Stomach (tissue), 19 donors: ENCODE measurements at places on chromosomes 7 and 10. TPM values are rescaled to one million over a fixed set of nuclear protein-coding genes. Genes with fewer than 3 reads are reported as not detected.

DNA sequence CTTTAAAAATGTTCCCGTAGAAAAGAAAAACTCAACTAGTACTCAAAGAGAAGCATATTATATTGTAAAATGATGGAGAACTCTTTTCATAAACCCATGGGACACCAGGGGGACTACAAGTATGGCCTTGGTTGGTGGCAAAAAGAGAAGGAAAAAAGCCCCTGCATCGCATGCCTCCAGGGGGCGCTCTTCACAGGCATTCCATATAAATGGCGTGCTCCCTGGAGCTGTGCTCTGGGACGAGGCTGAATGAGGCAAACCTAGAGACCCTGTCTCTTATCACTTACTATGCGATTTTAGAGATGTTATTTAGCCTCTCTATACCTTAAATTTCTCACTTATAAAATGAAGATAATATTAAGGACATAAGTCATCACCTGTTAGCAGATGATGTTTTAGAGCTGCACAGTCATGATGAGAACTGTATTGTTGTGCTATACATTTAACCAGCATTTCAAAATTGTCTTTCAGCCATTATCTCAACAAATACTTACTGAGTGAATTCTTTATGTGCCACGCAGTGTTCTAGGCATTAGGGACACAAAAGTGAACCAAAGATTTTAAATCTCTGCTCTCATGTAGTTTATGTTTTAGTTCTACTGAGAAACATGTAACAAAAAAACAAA is 105.8 kb downstream of the ARHGAP21 start:
- H3K36me3 ChIP-seq: peaks cover 26% of the 10 kb centered on the region
- H3K27me3 ChIP-seq: no peaks in the 10 kb centered on the region
- H3K27ac ChIP-seq: no peak overlapping the region
- peak; percentile 70 for DNase-seq
- H3K4me3 ChIP-seq: no peak overlapping the region

- H3K4me1 ChIP-seq: peaks cover 29% of the 10 kb centered on the region
- peak overlapping the region; percentile 66 for H3K27ac ChIP-seq
- DNase-seq: no peak
- no peak overlapping the region for H3K4me3 ChIP-seq
- H3K36me3 ChIP-seq: no peaks in the 10 kb centered on the region
Measured at GRCh38 chr10:70510904-70511303, 32.3 kb downstream of the PALD1 start.

DNA sequence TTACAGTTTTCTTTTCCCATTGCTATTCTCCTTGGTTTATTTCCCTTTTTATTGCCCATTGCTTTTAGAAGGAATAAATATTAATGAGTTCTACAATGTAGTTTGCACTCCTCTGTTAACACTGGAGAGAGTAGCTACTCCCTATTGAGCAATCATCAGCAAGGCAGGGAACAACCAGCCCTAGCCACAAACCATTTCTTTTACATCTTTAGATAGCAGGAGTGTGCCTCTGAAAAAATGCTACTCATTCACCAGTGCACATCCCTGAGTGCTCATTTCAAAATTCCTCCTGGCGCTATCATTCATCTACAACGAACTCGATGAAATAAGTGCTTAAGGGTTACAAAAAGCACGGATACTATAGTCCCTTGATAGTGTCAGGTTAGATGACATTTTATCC is 252.9 kb downstream of the THSD7A start:
- no peaks in the 10 kb centered on the region for H3K27me3 ChIP-seq
- DNase-seq: no peak
- no peak overlapping the region for H3K4me3 ChIP-seq
- no peaks in the 10 kb centered on the region for H3K4me1 ChIP-seq

DNA sequence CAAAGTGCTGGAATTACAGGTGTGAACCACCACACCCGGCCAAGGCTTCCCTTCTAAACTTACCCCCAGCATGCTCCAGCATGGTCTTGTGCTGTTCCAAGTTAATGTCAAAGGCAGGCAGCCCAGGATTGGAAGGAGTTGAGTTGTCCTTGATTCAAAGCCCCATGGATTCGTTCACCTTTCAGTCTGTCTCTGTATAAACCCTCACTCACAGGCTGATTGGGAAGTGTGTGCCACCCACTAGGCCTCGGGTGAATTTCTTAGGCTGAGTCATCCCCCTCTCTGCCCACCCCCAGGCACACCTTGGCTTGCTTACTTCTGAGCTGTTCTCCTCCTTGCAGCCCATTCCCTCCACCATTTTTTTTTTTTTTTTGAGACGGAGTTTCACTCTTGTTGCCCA is 13.3 kb upstream of the PRDX3 start:
- H3K4me3 ChIP-seq: no peak overlapping the region
- no peak for DNase-seq
- no peaks in the 10 kb centered on the region for H3K36me3 ChIP-seq

DNA sequence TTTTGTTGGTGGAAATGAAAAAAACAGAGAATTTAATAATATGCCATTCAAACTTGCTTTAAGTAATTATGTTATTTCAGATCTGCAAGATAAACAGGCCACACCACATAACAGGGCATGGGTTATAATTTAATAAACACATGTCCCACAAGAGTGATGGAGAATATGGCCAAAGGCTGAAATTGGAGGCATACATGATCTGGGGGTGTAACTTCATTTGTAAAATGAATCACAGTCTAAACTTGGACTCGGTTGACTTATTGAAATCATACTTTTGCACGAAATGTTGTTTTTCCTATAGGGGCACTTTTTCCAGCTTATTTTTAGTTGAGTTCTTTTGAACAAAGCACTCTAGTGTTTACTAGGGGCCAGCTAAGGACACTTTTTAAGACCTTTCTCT is 151.6 kb downstream of the TMEM26 start:
- H3K4me3 ChIP-seq: no peak overlapping the region
- DNase-seq: peak; percentile 35
- no peaks in the 10 kb centered on the region for H3K27me3 ChIP-seq
- no peak overlapping the region for H3K27ac ChIP-seq
- no peaks in the 10 kb centered on the region for H3K36me3 ChIP-seq
- H3K4me1 ChIP-seq: no peaks in the 10 kb centered on the region

DNA sequence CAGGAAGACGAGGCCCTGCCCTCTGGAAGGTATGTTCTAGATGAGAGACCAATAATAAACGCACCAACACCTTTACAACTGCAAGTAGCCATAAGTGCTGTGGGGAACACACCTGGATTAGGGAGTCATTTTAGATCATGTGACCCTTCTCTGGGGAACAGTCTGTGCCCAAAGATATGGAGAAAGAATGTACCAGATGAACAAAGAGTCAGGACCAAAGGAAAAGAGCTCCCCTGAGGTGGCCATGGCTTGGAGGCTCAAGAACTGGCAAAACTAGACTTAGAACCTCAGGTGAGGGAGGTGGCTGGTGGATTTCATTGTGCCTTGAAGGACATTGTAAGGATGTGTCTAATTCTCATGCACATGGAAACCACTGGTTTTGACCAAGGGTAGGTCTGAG is 10.3 kb upstream of the EN2 start:
- peaks cover 34% of the 10 kb centered on the region for H3K27me3 ChIP-seq
- peaks cover 34% of the 10 kb centered on the region for H3K4me1 ChIP-seq
- H3K36me3 ChIP-seq: no peaks in the 10 kb centered on the region
- H3K4me3 ChIP-seq: no peak overlapping the region

DNA sequence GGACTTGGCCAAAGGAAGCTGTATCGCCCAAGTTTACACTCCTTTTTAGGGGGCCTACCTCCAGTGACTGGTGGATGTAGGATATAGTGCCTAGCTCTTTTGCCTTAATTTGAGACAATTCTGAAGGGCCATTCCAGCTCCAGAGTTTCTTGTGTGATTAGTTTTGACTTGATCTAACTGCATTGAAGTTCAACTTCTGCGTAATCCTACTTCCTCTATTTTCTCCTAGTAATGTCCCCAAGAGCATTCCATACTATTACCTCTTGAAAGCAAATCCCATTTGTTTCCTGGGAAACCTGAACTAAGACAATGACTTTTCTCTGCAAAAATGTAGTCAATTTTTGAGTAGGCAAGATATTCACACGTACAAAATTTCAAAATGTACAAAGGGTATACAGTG is 4.7 kb upstream of the H2AZ2 start:
- no peak overlapping the region for H3K27ac ChIP-seq
- peaks cover 17% of the 10 kb centered on the region for H3K4me1 ChIP-seq

DNA sequence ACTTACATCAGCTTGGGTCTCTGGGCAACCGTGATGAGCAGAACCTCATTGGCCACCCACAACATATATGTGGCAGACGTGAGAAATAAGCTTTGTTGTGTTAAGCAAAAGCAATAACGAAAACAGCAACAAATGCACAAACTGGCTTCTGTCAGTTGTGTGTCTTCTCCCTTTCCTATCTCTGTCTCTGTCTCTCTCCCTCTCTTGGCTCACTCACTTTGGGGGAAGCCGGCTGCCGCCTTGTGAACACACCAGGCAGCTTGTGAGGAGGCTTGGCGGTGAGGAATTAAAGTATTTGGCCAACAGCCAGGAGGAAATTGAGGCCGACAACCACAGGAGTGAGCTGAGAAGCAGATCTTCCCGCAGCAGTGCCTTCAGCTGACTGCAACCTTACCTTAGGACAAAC is 21.9 kb upstream of the CDCA7L start:
- H3K36me3 ChIP-seq: no peaks in the 10 kb centered on the region
- H3K27ac ChIP-seq: no peak overlapping the region
- H3K4me3 ChIP-seq: no peak overlapping the region
- H3K4me1 ChIP-seq: no peaks in the 10 kb centered on the region

DNA sequence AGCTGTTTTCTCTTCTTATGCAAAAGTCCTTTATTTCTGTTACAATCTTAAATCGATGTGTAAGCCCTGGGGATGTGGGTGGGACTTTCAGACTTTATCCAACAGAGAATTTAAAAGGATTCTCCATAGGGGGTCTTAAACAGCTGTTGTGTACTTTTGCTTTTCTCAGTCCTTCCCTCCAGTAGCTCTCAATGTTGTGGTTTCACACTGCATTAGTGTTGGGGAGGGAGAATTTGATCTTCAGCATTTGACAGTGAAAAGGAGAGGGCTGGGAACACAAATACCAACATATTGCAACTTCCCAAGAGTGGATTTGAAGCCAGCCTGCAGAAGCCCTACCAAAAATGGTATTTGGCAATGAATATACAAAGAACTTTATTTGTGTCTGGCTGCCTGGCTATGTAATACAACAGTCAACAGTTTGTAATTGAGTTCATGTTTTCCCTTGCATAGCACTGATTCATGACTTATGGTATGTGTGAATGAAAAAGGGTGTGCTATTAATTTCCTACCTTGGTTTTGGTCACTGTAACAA is 80.1 kb upstream of the CAPZA2 start:
- no peaks in the 10 kb centered on the region for H3K27me3 ChIP-seq
- no peaks in the 10 kb centered on the region for H3K36me3 ChIP-seq
- no peak overlapping the region for H3K4me3 ChIP-seq
- DNase-seq: no peak
- peaks cover 16% of the 10 kb centered on the region for H3K4me1 ChIP-seq

The SLC13A1 gene
- total RNA-seq: not detected

The ADAMTS14 gene
- 7.3 TPM for total RNA-seq

The FOXI2 gene
- total RNA-seq: not detected
